Activated CD8-positive, alpha-beta T cell treated with anti-CD3 and anti-CD28 coated beads, Interleukin-2, amount 10 ng/mL, durations not matched to agents 7 days and 5 days (primary cell): ENCODE measurements at places on chromosomes 13 and 19.

DNA sequence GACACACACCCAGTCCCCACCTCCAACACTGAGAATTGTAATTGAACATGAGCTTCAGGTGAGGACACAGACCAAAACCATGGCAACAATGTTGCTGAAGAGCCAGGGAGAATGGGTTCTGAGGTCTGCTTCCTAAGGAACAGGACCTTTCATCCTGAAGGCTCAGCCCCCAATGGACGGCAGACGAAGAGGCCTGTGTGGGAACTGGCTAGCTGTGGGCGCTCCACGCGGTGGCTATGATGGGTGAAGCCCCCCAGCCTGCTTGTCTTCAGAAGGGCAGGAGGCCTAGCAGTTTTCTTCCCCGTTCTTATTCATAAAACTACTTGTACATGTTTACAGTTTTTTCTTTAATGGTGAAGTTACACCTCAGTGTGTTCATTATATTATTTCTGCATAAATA is 136.1 kb upstream of the SPACA7 start:
- H3K4me3 ChIP-seq: no peak overlapping the region
- H3K27me3 ChIP-seq: no peaks in the 10 kb centered on the region
- no peaks in the 10 kb centered on the region for H3K4me1 ChIP-seq
- H3K27ac ChIP-seq: no peak overlapping the region
- H3K36me3 ChIP-seq: no peaks in the 10 kb centered on the region

- no peaks in the 10 kb centered on the region for H3K4me1 ChIP-seq
- no peak overlapping the region for H3K27ac ChIP-seq
- H3K27me3 ChIP-seq: peaks cover 23% of the 10 kb centered on the region
- DNase-seq: no peak
- H3K4me3 ChIP-seq: no peak overlapping the region
- H3K36me3 ChIP-seq: no peaks in the 10 kb centered on the region
Observed at GRCh38 chr13:95003019-95003813, 290.9 kb upstream of the SOX21 start.

- no peaks in the 10 kb centered on the region for H3K36me3 ChIP-seq
- peaks cover 4% of the 10 kb centered on the region for H3K4me1 ChIP-seq
- H3K27ac ChIP-seq: no peak within 1 kb of the TSS
- H3K4me3 ChIP-seq: peak within 1 kb of the TSS; percentile 66
- peaks cover 39% of the 10 kb centered on the region for H3K27me3 ChIP-seq
- peak; percentile 47 for DNase-seq
Observed at GRCh38 chr19:7595466-7596133, at the start of gene CAMSAP3. TSS of gene CAMSAP3 (plus strand) at chr19:7595863. CDS start at chr19:7596003, 140 bp downstream.

- H3K27ac ChIP-seq: peak overlapping the region; percentile 72
- DNase-seq: peak; percentile 46
- peaks cover 17% of the 10 kb centered on the region for H3K4me1 ChIP-seq
Observed at GRCh38 chr19:18663940-18664530, 19.4 kb upstream of the CRTC1 start.
